ENCODE measurements at places on chromosomes 2 and 18. TPM values are rescaled to one million over a fixed set of nuclear protein-coding genes. Genes with fewer than 3 reads are reported as not detected.

- no peak for DNase-seq
Measured at GRCh38 chr2:208552943-208553342, 146.4 kb downstream of the PTH2R start.

DNA sequence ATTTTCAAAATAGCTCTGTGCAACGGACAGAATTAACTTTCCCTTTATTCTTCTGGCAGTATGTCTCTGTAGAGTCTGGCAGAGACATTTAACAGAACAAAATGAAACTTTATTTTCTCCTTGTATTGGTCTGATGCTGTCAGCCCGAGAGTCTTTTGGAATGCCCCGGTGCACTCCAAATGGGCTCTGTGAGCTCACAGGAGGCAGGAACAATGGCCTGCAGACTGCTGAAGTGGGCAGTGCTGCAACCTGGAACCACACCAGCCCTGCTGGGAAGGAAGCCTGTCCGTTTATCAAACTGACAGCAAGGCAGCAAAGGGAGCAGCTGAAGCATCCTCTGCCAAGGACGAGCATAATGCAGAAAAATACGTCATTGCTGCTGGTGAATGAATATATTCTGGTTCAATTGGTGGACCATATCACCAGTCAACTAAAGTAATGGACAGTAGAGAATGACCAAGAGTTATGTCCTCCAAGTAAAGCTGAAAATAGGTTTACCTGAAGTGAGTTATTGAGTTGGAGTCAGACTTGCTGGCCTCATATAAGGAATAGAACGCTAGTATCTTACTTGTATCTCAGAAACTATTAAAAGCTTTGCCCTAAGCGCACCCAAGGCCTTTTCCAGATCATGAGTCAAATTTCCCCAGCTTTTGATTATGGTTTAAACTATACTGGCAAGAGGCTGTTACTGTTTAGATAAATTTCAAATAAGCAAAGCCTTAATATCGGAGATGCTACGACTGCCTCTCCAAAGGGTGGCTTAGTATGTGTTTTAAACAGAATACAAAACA is 207.6 kb upstream of the TANK start:
- DNase-seq = no peak

DNA sequence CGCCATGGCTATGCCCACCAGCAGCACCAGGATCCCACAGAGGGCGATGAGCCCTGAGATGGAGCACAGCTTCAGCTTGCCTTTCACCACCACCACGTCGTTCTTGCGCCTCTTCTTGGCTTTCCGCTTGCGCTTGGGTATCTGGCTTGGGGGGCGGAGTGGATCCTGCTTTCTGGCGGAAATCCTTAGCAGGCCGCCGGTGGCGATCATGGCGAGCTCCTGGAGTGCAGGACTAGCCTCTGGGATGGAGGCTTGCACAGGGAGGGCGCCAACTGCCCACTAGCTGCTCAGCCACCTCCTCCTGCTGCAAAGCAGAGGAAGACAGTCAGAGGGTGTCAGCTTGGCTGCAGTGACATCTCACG is 3.5 kb downstream of the TMEM200C start:
- DNase-seq = no peak

DNA sequence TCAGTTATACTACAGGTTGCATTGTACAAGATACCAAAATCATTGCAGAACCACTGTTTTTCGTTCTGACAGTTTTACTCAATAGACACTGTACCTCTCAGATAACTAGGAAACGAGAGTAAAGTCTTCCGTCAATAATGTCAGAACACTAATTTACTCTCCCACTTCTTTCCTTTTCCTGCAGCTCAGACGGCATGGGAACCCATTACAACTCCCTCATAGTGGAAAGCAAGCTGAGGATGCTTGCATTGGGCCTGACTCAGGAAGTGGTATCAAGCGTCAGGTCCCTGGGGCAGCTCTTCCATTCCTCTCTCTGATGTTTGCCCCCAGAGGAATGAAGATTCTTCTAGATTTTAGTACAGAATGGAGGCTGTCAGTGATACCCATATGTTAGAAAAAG is 23.9 kb upstream of the FHL2 start:
- DNase-seq = no peak

GRCh38 chr2:28670856-28671255 is 80.8 kb upstream of the PPP1CB start:
- DNase-seq = no peak

DNA sequence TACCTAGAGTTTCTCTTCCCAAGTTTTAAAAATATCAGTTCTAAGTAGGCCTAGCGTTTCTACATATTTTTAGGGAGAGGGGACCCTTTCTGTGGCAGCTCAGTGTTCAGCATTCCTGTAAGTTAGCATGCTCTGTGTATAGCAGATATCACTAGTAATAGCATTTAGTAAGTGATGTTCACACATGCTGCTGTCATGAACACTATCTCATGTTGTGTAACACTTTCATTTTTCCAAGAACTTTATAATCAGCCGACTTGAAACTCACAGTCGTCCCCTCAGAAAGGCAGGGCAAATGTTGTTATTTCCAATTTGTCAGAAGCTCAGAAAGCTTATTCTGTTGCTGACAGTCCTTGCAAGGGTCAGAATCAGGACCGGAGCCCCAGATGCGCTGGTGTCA is 267.7 kb downstream of the ALPK2 start:
- DNase-seq = peak; percentile 74

DNA sequence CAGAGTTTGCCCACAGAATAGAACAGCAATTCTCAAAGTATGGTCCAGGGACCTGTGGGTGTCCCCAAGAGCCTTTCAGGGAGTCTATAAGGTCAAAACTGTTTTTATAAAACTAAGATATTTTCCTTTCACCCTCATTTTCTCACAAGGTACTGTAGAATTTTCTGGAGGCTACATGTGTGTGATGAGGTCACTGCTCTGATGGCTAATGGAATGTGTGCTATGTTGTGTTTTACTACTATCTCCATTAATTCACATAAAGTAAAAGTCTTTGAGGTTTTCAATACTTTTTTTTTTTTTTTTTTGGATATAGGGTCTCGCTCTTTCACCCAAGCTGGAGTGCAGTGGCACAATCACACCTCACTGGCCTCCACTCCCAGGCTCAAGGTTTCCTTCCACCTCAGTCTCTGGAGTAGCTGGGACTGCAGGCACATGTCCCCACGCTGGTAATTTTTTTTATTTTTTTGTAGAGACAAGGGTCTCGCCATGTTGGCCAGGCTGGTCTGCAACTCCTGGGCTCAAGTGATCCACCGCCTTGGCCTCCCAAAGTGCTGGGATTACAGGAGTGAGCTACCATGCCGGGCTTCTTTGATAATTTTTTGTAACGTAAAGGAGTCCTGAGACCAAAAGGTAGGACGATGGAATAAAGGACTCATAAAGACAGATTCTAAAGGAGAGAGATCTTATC is 1.8 kb downstream of the TRABD2A start:
- no peak for DNase-seq

- DNase-seq = peak; percentile 90
Measured at GRCh38 chr2:152407204-152407721, 72.3 kb downstream of the FMNL2 start.

GRCh38 chr18:50369672-50370071 is 5.2 kb upstream of the SKA1 start:
- DNase-seq = no peak

GRCh38 chr2:59868981-59869380 is 684.5 kb downstream of the BCL11A start:
- no peak for DNase-seq

- DNase-seq = peak; percentile 92
Measured at GRCh38 chr2:237412988-237413776, 782 bp downstream of the COL6A3 start.

- DNase-seq = no peak
Measured at GRCh38 chr2:43302182-43302960, 76.0 kb upstream of the ZFP36L2 start.

GRCh38 chr18:23209796-23210195 is 74.5 kb downstream of the CABLES1 start:
- DNase-seq = no peak

- peak; percentile 62 for DNase-seq
Measured at GRCh38 chr2:2587354-2587753, 256.3 kb upstream of the MYT1L start.

DNA sequence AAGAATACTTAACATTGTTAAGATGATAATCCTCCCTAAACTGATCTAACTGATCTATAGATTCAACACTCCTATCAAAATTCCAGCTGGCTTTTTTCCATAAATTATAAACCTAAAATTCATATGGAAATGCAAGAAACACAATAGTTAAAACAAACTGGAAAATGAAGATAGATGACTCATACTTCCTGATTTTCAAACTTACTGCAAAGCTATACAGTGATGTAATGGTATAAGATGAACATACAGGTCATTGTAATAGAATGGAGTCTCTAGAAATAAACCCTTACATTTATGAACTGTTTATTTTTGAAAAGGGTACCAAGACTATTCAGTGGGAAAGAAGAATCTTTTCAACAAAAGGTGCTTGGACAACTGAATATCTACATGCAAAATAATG is 32.3 kb downstream of the UBXN4 start:
- DNase-seq = no peak

DNA sequence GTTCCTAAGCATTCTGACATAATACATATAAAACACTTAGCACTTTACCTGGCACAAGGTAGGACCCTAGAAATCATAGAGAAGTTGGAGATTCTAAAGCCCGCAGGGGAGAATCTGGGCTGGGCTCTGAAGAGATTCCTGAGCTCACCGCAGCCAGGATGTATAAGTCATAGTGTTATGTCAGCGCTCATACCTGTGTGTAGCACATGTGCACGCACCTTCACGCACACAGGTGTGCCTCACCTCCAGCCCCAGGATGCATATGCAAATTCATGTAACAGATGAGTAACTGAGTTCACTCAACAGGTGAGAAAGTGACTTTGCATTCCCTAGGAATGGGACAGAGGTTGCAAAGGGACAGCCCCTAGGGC is 7.9 kb upstream of the SDC1 start:
- no peak for DNase-seq

DNA sequence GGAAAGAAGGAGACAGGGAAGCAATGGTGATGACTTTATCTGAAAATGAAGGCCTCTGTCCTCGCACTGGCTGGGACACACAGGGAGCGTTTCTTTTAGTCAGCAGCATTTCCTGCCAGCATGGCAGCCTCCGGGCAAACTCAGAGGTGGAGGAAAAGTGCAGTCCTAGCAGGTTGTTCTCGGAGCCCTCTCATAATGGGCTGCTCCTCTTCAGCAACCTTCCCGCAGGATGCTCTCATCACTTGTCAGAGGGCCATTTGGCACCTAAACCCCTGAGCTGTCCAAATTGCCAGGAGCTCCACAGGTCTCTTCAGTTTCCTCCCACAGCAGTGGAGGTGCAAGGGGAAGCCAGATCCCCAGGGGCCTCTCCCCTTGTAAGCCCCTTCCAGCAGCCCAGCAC is 6.2 kb downstream of the STK39 start:
- no peak for DNase-seq

GRCh38 chr18:39521164-39521563 is 1955.6 kb upstream of the CELF4 start:
- DNase-seq = no peak

- DNase-seq = no peak
Measured at GRCh38 chr18:54094474-54094873, 130.0 kb downstream of the MBD2 start.

DNA sequence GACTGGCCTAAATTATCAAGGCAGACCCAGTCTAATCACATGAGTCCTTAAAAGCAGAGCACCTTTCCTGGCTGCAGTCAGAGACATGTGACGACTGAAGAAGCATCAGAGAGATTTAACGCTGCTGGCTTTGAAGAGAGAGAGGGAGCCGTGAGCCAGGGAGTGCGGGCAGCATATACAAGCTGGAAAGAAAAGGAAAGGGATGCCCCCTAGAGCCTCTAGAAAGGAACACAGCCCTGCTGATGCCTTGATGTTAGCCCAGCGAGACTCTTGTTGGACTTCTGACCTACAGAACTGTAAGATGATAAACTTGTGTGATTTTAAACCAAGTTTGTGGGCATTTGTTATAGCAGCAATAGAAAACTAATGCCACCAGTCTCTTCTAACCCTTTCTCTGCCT is 58.1 kb downstream of the HEATR5B start:
- DNase-seq = no peak

GRCh38 chr2:202165945-202166344 is 72.5 kb downstream of the SUMO1 start:
- DNase-seq = no peak

- no peak for DNase-seq
Measured at GRCh38 chr2:106124905-106125549, 69.1 kb downstream of the UXS1 start.

DNA sequence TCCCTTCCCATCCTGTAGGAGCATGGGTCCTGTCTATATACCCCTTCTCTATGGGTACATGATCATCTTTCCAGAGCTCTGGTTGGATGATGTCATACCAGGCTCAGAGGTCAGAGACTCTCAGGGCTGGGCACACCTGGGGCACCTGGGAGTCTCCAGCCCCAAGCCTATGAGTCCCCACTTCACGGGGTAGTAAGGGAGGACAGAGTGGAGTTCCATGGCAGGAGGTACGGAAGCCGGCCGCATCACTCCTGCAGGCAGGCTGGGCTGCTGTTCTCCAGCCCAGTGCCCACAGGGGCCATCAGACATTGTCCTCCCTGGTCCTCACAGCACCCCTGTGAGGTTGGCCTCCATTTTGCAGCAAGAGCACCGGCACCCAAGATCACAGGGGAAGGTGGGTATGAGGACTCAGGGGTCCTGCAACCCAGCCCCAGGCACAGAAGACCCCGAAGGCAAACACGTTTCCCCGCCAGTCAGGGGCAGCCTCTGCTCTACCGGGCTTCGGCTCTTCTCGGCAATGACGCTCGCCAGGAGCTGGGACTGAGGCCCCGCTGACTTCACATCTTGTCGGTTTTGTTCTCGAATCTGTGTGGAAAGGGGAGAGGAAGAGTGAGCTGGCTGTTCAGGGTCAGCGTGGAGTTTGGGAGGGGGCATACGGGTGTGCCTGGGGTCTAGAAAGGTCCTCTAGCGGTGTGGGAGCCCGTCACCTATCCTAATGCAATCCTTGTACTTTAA is 91.5 kb downstream of the ADD2 start:
- DNase-seq = no peak

GRCh38 chr18:3248062-3248657 is 559 bp downstream of the MYL12A start:
- DNase-seq = no peak

- DNase-seq = no peak
Measured at GRCh38 chr2:101300836-101301235, 7.7 kb downstream of the RNF149 start.

DNA sequence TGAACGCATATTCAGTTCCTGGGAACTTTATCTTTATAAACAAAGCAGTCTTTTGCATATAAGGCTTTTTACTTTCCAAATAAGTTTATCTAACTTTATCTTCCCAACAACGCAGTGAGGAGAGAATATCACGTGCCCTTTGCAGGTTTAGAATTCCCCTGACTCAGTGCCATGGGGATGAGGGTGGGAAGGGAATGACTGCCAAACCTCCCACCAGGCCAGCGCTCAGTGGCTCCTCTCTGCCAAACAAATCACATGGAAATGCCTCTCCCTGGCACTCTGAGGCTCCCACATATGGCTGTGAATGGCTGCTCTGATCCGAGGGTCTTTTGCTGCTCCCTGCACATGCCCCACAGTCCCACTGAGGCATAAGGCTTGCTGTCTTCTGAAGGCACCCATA is 158.3 kb downstream of the DNAH6 start:
- DNase-seq = no peak

KCNG3 gene
- total RNA-seq = not detected

SERPINB5 gene
- not detected for total RNA-seq

FIGN gene
- total RNA-seq = 11.3 TPM

CIB4 gene
- total RNA-seq = not detected

LYPD1 gene
- not detected for total RNA-seq

RFTN2 gene
- total RNA-seq = 6.4 TPM

MOGAT1 gene
- not detected for total RNA-seq

GPAT2 gene
- 8.2 TPM for total RNA-seq

ASPRV1 gene
- 1.7 TPM for total RNA-seq

CYP1B1 gene
- total RNA-seq = 60.3 TPM

SLC11A1 gene
- 38.1 TPM for total RNA-seq

Data from esophagus muscularis mucosa (tissue), 4 donors.